ENCODE measurements at places on chromosomes 5 and 9.

GRCh38 chr9:109972026-109972882, 192.3 kb downstream of the PALM2AKAP2 start:
- DNase-seq: peak; percentile 18

DNA sequence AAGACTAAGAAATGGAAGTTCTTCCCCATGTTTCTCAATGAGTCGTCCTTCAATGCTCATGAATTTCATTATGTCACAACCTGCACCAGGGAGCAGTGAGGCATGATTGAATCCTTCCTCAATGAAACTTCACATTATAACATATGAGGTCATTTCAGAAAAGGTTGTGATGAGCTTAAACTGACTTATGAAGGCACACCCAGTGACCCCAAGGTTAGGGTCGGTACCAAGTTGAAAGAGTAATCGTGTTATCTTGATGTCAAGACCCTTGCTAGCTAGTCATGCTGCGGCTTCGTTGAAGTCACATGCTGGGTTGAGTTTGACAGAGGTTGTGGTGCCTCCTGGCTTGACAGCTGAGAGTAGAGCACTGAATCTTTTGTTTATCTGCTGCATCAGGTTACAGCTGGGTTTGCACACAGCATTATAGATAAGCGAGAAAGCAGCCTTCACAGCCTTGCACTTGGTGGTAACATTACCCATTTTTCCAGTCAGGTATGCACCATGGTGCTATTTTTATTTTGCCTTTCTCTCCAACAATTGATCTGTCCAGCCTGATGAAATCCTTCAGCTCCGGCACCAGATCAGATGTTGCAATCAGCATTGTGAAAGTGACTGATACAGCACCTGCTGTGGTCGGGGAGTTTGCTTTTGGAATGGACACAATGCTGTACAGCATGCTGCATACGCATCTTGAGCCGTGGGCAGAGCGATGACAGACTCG, 133.2 kb downstream of the ERCC6L2 start:
- DNase-seq: peak; percentile 20

- peak; percentile 8 for DNase-seq
These were observed 18.9 kb downstream of the MARCHF11 start for GRCh38 chr5:16160706-16161105.

- DNase-seq: no peak
These were observed 23.6 kb downstream of the FOCAD start for GRCh38 chr9:20707708-20708107.

DNA sequence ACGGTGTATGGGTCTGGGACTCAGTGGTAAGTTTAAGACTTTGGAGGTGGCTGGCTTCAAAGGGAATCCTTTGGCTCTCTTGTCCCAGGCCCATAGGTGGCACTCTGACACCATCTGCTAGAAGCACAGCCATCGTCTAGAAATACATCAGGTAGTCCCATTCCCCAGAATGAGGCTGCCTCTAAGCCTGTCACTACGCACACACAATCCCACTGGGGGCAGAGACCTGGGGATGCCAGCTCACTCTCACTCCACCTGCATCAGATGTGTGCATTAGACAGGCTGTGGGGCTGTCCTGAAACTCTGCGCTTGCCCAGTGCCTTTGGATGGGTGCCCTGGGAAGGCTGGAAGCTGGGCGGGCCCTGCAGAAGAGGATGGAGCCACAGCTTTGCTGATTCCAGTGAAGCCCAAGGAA, 127.5 kb upstream of the PANK3 start:
- DNase-seq: peak; percentile 9

DNA sequence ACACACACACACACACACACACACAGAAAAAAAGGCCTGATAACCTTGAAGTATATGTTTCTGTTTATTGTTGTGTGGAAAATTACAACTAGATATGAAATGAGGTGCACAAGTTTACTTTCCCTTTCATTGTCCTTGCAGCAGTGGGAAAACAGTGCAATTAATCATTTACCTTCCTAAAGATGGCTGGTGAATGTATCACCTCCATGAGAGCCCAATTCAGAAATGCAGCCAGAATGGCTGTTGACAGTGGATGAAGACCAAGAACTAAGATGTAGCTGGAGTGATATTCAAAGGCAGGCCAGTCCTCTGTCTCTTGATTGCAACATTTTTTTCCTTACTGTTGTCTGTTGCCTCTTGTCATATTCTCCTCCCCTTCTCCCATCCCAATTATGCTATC, 49.6 kb upstream of the EIF4EBP3 start:
- DNase-seq: no peak

- no peak for DNase-seq
These were observed 76.8 kb downstream of the MACROH2A1 start for GRCh38 chr5:135322271-135322670.

- DNase-seq: no peak
These were observed 58.1 kb downstream of the DENND1A start for GRCh38 chr9:123871781-123872180.

- DNase-seq: no peak
These were observed 24.8 kb upstream of the ROPN1L start for GRCh38 chr5:10416868-10417267.

GRCh38 chr5:32153723-32154122, 20.4 kb downstream of the GOLPH3 start:
- no peak for DNase-seq

DNA sequence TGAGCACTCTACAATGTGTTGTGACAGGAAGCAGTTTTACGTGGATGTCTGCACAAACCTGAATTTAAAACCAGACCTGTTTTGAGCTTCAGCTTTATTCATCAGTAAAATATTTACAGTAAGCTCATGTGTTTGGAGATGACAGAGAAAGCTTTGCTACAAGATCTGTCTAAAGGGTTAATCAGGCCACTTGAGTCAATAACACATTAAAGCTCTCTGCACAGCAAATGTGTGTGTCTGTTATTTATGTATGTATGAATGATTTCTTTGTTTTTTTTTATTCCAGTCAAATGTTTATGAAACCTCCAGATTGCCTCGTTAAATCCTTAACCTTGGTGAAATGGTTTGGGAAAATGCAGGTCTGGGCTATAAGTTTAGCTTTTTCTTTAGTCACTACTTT, 77.3 kb upstream of the SREK1 start:
- DNase-seq: no peak

GRCh38 chr9:95980262-95981125, 105.0 kb downstream of the ERCC6L2 start:
- DNase-seq: no peak

DNA sequence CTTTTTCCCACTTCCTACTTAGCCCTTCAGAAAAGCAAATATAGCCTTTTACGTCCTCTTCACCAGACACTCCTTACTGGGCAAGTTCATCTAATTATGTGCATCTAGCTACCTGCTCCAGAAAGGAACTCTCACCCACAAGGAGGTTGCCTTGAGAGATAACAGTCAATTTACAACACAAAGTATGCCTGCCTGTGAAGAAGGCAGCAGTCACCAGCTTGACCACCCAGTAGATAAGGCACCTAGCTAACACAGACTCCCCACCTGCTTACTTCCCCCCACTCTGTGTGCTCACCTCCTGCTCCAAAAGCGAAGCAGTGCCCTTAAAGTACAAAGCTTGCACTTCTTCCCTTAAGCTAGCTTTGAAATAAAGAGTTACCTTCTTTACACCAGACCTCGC, 111.7 kb upstream of the MRPS30 start:
- no peak for DNase-seq

DNA sequence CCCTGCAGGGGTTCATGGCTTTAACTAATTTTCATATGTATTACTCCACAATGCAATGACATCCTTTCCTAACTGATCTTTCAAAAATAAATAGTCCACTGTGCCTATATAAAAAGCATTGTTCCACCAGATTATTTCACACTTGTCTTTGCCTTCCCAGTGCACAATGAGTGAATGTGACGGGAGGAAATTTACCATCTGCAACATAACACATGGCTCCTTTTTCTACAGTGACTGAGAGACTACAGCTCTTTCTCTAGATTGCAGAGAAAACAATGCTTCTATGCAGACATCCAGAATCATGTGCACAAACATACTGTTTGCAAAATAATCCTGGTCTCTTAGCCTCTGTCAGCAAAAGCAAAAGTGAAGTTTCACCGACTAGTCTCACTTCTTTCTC, 483.7 kb upstream of the PIK3R1 start:
- DNase-seq: no peak

GRCh38 chr5:2700876-2701275, 50.6 kb downstream of the IRX2 start:
- DNase-seq: no peak

GRCh38 chr5:83124593-83124992, 47.2 kb downstream of the XRCC4 start:
- no peak for DNase-seq

- DNase-seq: no peak
These were observed 2.9 kb downstream of the RPL12 start for GRCh38 chr9:127448112-127448805.

GRCh38 chr5:120544043-120544442, 79.9 kb downstream of the PRR16 start:
- DNase-seq: no peak

DNA sequence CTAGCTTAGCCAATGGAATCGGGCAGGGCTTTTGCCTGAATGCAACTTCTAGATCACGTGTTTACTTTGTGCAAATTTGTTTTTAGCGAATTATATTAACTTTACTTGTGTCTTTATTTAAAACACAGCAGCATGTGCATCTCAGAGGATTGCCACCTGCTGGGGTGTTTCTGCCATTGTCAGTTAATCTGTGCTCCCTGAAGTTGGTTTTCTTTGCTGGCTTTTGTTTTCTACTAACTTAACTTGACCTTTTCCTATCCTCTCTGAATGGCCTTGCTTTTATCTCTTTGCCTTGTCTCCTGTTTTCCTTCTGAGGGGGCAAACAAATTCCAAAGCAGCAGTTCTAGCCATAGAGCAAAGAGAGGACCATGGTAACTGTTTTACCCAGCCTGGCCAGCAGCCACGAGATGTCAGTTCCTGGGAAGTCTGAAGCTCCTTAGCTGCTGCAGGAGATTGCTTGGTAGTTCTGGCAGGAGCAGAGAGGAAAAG, 67.6 kb downstream of the ARHGEF28 start:
- DNase-seq: peak; percentile 9

- DNase-seq: no peak
These were observed 16.7 kb upstream of the TAF11L2 start for GRCh38 chr5:17481378-17481777.

GRCh38 chr9:68704814-68705530, at the start of gene PIP5K1B:
Gene PIP5K1B (plus strand): TSS chr9:68705240. CDS start chr9:68822615, 117,375 bp downstream.
- peak; percentile 16 for DNase-seq

GRCh38 chr9:132078699-132079356, 839 bp downstream of the MED27 start:
- peak; percentile 3 for DNase-seq

- DNase-seq: no peak
These were observed 146.7 kb downstream of the SSBP2 start for GRCh38 chr5:81604193-81604592.

DNA sequence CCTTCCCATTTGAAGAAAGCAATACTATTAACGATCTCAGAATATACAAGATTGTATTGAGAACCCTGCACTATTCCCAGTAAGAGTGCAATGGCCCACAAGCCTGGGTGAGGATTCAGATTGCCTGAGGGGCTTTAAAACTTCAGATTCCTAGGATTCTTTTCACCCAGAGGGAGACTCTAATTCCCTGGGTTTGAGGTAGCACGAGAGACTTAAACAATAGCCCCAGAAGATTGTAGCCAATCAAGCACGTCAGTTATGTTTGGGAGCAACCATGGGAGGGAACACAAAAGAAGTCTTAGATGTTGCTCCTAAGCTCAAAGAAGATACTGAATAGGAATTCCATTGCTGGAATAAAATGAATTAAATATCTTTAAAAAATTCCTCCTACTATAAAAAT, 17.9 kb downstream of the MRPS27 start:
- no peak for DNase-seq

- DNase-seq: no peak
These were observed 145.1 kb upstream of the DAB2 start for GRCh38 chr5:39569857-39570256.

DNA sequence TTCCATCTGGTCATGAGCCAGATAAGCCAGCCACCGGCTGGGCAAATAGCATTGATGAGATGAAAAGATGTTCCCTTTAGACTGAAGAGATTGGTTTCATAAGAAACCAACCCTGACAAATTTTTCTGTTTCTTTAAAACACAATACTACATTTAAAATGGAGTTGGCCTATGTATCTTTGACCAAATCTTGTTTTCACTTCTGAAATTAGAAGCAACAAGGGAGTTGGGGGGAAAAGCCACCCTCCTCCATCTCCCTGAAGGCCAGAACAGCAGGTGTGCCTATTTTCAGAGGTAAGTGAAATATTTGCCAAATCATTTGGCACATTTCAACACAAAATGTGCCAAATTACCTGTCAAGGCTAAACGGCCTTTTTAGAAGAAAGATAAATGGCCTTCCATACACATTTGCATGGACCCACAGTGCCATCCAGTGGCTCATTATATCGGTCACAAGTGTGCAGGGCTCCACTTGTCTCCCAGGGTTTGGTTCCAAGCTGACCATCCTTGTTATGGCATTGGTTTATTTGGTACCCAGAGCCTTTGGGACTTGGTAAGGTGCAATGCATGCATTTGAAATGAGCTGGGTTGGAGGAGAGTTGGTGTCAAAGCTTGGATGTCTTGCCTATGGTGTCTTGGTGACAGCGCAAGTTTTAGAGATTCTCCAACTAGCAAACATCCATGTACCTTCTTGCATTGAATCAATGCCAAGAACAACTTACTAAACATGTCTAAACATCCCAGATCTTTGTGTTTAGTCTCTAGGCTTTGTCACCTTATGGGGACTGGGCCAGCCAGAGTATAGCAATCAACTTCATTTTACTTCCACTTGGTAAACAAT, 372.0 kb upstream of the KIF2A start:
- no peak for DNase-seq

GRCh38 chr5:173775261-173776197, 112.6 kb upstream of the CPEB4 start:
- DNase-seq: no peak

- DNase-seq: no peak
These were observed 9.0 kb upstream of the EDF1 start for GRCh38 chr9:136875155-136875554.
